ENCODE measurements at places on chromosomes 6 and 20. TPM values are rescaled to one million over a fixed set of nuclear protein-coding genes. Genes with fewer than 3 reads are reported as not detected.

SLC17A3 gene
- total RNA-seq, result not detected

HAO1 gene
- total RNA-seq, result not detected

VSX1 gene
- not detected for total RNA-seq

ABRACL gene
- 133 TPM for total RNA-seq

EYA4 gene
- 0.02 TPM for total RNA-seq

TFEB gene
- total RNA-seq, result 9.6 TPM

CLPSL2 gene
- not detected for total RNA-seq

RFX6 gene
- total RNA-seq, result not detected
